ENCODE measurements at places on chromosomes 5 and 9. TPM values are rescaled to one million over a fixed set of nuclear protein-coding genes. Genes with fewer than 3 reads are reported as not detected.
A peak's percentile ranks its signal among the peaks of the same experiment; 100 is the strongest.

GRCh38 chr9:117545846-117546245 is 131.0 kb upstream of the ASTN2 start:
- no peak for DNase-seq

DNA sequence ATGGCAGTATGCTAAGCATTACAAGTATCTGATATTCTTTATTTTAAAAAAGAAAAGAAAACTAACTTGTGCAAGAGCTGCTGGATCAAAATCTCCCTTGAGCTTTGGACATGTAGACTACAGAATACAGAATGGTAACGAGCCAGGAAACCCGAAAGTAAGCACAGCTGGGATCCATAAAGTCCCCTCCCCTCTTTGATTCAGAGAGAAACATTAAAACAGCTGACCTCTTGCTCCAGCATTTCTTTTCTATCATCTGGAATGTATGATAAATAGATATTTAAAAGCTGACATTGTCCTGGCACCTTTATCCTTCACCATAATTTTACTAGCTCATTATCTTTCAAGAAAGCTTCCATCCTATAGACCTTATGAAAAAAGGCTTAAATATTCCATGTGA is 28.2 kb upstream of the LPAR1 start:
- DNase-seq, result no peak

DNA sequence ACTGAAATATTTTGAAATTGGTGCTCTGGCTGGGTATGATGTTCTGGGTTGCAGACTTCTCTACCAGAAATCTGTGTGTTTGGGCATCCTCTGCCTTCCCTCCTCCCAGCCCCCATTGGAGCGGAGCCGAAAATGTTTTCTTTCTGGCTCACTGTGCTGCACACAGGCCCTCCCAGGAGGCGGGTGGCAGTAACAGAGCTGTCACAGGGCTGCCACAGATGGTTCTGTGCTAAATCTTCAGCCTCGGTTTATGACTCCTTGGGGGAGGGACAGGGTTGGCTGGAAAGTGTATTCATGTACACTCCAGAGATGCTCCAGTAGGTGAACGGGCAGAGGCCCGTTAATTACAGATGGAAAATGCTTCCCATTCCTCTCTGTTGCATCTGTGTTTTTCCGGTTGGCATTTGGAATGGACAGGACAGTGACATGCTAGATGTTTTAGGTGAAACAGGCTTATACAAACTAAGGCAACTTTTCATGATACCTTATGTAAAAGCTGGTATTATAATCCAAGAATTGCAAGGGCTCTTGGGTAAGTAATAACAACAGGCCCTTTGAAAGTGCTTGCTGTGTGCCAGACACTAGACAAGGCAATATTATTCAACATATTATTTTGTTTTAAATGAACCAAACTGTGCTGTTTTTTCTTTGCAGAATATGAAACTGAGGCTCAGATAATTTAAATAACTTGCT is 180.2 kb downstream of the ADCY2 start:
- DNase-seq, result no peak

GRCh38 chr9:96555567-96556386 is 63.9 kb downstream of the CDC14B start:
- DNase-seq, result no peak

DNA sequence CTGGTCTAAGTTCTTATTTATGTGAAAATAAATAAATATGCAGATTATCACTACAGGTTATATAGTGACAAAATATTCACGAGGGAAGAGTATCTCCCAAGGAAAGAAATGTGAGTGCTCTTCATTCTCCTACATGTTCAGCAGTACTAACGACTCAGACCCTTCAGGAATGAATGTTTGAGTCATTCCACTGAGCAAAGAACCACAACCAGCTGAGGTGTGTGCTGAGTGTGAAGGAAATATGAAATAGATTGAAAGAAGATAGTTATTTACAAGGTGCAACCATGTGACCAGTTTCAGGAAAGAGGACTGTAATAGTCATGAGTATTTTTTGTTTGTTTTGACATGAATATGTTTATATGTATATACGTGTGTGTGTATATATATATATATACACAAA is 228.7 kb downstream of the TUSC1 start:
- DNase-seq, result no peak

DNA sequence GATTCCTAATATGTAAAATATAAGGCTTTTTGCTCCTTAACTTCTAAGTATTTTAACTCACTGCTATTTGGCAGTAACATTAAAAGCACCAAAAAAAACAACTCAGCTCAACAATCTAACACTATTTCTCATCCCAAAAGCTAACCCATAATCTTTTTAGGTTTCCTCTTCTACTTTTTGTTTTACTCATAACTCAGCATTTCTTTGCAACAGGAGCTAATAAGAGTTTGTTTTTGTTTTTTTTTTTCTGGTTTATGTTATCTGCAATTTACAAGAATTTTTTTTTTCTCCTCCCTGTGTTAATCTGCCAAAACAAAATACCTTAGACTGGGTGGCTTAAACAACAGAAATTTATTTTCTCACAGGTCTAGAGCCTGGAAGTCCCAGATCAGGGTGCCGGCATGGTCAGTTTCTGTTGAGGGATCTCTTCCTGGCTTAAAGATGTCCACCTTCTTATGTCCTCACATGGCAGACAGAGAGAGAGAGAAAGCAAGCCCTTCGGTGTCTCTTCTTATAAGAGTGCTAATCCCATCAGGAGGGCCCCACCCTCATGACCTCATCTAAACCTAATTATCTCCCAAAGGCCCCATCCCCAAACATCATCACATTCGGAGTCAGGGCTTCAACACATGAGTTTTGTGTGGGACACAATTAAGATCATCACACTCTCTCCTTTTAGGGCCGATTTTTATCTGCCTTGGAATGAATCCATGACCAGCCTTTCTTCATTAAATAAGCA is 31.2 kb downstream of the ARL15 start:
- no peak for DNase-seq

DNA sequence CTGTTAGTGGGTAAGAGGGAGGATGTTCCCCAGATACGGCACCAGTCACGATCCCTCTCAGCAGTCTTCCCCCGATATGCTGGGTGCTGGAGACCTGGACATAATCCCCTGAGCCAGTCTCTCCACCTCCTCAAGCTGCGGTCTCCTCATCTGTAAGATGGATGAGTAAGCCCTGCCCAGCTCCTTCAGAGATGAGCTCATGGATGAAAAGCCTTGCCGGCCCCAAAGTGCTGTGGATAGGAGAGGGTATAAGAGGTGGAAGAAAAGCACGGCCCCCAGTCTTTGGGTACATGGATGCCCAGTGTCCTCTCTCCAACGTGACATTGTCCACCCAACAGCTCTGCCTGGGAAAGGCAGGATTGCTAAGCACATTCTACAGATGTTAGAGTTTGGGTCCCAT is 4.5 kb downstream of the CAMK2A start:
- no peak for DNase-seq

DNA sequence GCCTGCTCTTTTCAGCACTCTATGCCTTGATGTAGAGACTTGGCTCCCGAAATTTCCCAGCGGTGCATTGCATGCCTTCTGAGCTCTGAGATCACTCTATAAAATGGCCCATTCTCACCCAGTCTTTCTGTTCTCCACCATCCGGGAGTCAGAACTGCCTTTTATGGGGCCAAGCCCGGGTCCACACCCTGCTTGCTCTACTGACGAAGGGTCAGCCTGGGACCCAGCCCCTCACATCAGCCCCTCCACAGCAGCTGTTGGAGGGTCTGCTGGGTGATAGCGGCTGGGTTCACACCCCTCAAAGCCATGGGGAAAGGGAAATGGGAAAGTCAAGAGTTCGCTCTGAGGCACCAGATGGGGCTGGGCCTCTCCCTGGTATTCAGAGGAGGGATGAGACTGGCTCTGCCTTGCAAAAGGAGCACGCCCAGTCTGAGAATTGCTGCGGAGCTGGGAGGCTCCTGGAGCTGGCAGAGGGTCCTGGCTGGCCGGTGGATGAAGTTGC is 66.0 kb upstream of the ORM1 start:
- DNase-seq, result no peak

DNA sequence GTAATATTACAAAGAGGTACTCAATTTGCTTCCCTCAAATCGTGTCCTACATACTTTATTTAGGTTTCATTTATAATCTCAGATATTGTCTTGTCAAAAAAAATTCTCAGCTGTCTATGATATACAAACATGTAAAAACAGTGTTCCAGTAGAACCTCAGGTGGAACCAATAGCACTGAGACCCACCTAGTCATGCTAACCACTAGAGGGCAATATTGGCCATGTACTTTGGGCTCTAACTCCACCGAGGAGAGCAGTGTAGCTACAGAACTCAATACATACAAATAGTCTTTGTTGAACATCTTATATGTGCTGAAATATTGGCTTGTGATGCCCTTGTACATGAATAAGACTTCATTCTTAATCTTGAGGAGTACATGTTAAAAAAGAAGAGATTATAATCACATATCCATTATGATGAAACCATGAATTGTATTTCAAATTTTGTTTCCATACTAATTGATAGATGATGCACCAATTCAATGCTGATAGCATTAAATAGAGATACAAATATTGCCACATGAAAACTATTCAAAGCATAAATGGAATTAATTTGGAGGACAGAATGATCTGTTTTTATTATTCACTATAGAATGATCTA is 71.2 kb upstream of the CNTLN start:
- DNase-seq, result no peak

- DNase-seq, result no peak
Measured at GRCh38 chr5:134143944-134144941, 29.8 kb downstream of the TCF7 start.

- no peak for DNase-seq
Measured at GRCh38 chr9:36738318-36738976, 165.8 kb downstream of the MELK start.

GRCh38 chr5:172877466-172878260 is 43.6 kb downstream of the ERGIC1 start:
- no peak for DNase-seq

- DNase-seq, result no peak
Measured at GRCh38 chr5:145228564-145228963, 606.6 kb downstream of the PRELID2 start.

DNA sequence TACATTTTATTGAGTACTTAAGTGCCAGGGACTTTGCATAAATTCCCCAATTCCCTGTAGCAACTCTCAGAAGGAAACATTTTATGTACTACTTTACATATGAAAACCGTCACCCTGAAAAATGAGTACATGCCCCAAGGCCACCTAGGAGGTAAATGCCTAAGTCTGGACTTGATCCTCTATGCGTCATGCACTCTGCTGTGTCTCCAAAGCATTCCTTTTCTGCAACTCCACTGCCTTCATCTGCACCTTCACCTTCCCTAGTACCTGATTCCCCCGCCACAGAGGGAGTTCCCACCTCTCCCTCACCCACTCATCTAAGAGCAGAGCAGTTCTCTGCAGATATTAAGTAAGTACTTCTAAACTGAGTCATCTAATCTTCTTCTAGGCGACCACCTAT is 75.2 kb upstream of the HRH2 start:
- DNase-seq, result no peak

- DNase-seq, result no peak
Measured at GRCh38 chr5:160230686-160231527, 1.6 kb downstream of the FABP6 start.

GRCh38 chr5:92962752-92963151 is 618.3 kb downstream of the NR2F1-AS1 start:
- DNase-seq, result no peak

DNA sequence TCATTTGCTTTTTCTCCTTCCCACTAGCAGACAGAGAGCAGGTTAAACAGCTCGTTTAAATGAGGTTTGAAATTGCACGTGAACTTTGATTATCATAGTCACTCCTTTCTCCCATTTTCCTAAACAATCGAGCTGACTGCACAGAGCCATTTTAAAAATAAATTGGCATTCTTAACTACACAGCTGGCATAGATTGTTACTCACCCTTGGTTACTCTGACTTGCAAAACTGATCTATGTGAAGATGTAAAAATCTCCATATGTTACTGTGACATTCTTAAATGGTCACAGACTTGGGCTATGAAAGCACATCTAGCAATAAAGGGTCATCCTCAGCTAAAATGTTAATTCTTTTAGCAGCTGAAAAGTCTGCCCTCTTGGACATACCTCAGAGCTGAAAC is 368.5 kb downstream of the DTWD2 start:
- no peak for DNase-seq

GRCh38 chr5:141637767-141638419 is 1.1 kb downstream of the RELL2 start:
- peak; percentile 79 for DNase-seq

GRCh38 chr9:133004091-133004998 is 25.9 kb downstream of the GFI1B start:
- no peak for DNase-seq

GRCh38 chr9:126705767-126706697 is 92.3 kb downstream of the LMX1B start:
- DNase-seq, result peak; percentile 84

- no peak for DNase-seq
Measured at GRCh38 chr9:127093319-127094020, 29.0 kb downstream of the ANGPTL2 start.

GRCh38 chr5:32683125-32683524 is 28.0 kb upstream of the NPR3 start:
- DNase-seq, result no peak

DNA sequence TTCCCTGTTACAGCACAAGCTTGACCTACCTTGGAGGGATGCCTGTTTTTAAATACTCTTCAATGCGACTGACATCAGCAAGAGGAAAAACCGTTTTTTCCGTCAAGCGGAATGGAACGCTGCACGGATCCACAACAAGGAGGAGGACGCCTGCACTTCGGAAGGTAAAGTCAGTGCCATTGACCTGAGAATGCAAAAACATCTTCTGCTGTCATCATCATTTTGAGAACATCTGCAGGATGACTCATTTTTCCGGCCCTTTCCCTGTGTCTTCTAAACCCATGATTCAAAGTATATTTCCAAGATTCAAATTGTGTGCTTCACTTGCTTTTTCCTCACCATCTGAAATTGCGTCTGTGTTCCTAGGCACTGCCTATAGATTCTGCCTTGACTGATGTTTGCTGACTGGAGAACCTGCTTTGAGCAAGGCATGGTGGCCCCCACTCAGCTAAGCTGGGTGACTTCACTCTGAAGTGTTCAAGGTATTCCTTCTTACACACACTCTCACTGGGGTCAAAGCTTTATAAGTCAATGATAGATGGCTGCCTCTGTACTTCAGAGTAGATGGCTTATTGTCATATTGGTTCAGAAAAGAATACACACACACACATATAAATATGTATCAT is 78.1 kb downstream of the CEMIP2 start:
- DNase-seq, result no peak

- DNase-seq, result no peak
Measured at GRCh38 chr5:135212361-135213026, 178.5 kb upstream of the PITX1 start.

- no peak for DNase-seq
Measured at GRCh38 chr9:117343427-117343826, 71.4 kb downstream of the ASTN2 start.

- DNase-seq, result no peak
Measured at GRCh38 chr5:121503111-121503840, 348.4 kb upstream of the FTMT start.

GRCh38 chr5:14219800-14220512 is 76.8 kb downstream of the TRIO start:
- no peak for DNase-seq

GRCh38 chr9:135029871-135030565 is 57.5 kb upstream of the OLFM1 start:
- DNase-seq, result no peak

GRCh38 chr9:110712955-110713354 is 44.4 kb downstream of the MUSK start:
- DNase-seq, result no peak

EIF4E1B gene
- total RNA-seq, result not detected

BNC2 gene
- total RNA-seq, result 66.5 TPM

OR13C9 gene
- total RNA-seq, result not detected

PCDHB8 gene
- total RNA-seq, result not detected

MRPL36 gene
- 17.1 TPM for total RNA-seq

NR5A1 gene
- not detected for total RNA-seq

TOR2A gene
- 23.7 TPM for total RNA-seq

FAM151B gene
- total RNA-seq, result 0.43 TPM

ALDOB gene
- not detected for total RNA-seq

ITK gene
- 186 TPM for total RNA-seq

ITGA2 gene
- 0.11 TPM for total RNA-seq
